HCT116 (cell line): ENCODE measurements at places on chromosomes 1 and 21.

DNA sequence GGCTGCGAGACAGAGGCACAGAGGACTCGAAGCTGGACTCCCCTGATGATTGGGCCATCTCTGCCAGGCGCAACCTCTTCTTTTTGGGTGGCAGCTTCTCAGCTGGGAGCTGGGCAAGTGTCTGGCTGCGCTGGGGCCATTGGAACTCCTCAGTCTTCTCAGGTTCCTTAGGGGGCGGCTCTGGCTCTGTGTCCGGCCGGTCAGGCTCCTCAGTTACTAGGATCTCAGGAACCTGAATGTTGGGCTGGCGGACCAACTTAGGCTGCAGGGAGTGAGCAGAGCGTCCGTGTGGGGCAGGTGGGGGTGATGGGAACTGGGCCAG lies 97.5 kb upstream of the EDN2 start:
- DNase-seq = no peak

DNA sequence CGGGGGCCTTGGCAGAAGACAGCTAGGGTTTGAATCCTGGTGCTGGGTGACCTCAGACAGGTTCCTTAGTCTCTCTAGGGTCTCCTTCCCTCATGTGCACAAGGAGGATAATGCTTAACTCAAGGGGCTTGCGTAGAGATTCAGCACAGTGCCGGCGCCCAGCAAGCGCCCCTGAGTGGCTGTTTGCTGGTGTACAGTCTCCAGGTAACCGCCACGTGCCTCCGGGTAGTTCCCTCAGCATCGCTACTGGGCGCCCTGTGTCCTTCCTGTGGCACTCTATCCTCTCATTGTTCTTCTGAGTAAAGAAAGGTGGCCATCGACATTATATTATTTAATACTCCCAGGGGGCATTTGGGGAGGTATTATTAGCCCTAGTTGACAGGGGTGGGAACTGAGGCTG lies 80.9 kb downstream of the NENF start:
- peak; percentile 10 for DNase-seq

DNA sequence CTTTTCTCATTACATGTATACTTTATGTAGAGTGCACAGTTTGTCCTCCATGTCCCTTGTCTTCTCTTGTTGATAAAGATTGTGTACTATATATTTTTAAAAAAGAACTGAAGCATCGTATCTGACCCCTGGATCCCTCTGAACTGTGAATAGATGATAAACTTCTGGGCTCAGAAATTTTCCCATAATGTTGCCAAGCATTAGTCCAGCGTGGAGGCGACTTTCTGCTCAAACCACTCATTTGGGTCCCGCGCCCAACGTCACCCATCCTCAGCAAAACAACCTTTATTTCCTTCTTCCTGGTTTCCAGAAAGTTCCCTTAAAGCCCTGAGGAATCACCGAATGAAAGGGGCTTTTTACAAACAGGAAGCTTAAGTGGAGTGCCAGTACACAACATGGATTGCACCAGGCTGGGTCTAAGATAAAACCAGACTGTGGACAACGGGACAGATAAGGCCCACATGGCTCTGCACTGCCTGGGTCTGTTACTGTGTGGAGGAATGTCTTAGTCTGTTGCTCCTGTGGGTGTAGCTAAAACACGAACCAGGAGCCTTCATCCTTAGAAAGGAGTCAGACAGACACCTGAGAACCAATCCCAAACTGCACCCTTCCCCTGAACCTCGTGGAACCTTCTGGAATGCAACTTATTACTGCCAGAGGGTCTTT lies 15.6 kb downstream of the EVA1C start:
- DNase-seq = no peak

GRCh38 chr1:56200896-56201295 lies 378.5 kb downstream of the PLPP3 start:
- DNase-seq = no peak
